ENCODE measurements at places on chromosomes 16 and 17.
A peak's percentile ranks its signal among the peaks of the same experiment; 100 is the strongest.

GRCh38 chr16:58476791-58477190 lies 23.2 kb upstream of the NDRG4 start:
- DNase-seq: no peak

DNA sequence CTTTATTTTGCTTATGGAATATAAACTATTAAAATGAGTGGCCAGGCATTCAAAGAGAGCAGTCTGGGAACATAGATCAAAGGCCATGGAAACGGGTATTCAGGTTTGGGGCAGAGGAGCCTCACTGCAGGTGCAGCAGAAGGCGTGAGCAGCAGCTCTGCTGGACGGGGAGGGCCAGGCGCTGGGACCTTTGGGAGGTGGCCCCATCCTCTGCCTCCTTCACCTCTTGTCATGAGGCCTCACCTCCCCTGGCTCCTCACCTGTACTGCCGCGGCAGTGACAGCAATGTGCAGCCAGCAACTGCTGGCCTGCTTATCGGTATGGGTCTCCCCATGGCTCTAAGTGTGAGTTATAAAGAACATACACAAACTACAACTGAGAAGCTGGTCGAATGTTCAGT lies 109.4 kb downstream of the CDK5R1 start:
- DNase-seq: no peak

GRCh38 chr17:81528651-81529436 lies 667 bp downstream of the FSCN2 start:
- no peak for DNase-seq

- no peak for DNase-seq
Observed at GRCh38 chr16:87828907-87829621, 40.2 kb downstream of the SLC7A5 start.

DNA sequence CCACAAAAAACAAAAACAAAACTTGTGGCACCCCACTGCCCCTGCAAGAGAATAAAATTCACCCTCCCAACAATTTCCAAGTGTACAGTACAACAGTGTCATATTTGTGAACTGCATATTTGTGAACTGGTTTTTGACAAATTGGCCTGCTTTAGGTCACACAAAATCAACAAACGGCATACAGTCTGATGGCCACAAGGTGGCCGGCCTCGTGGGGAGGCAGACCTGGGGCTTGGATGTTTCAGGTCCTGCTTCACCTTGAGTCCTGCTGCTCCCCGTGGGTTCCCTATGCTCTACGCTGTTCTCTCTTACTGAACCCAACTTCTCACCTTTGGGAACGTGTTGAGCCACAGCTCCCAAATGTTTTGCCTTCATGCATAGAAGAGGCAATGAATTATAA lies 102.2 kb downstream of the CDK5R1 start:
- DNase-seq: no peak

- no peak for DNase-seq
Observed at GRCh38 chr17:35808240-35808961, 883 bp upstream of the TAF15 start.

- DNase-seq: no peak
Observed at GRCh38 chr17:50818921-50819657, 16.3 kb upstream of the WFIKKN2 start.

- no peak for DNase-seq
Observed at GRCh38 chr17:7947651-7948050, 15.6 kb downstream of the CNTROB start.

GRCh38 chr16:87160234-87160636 lies 157.0 kb downstream of the C16orf95 start:
- DNase-seq: no peak

DNA sequence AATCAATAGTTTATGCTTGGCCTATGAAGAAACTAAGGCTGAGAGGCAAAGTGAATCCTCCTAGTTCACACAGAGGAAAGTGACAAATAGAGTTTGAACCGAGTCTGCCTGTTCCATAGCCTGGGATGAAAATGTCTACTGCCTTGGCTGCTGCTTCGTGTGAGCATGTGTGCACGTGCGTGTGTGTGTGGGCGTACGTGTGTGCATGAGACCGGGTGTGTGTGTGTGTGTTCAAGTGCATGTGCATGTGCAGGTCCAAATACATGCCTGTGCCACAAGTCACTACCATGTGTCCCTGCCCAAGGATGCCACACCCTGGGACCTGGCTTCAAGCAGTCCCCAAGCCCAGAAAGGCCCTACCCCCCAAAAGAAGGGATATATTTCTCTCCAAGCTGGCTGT lies 13.6 kb downstream of the SEZ6 start:
- DNase-seq: no peak

GRCh38 chr16:11162586-11163268 lies 93.3 kb downstream of the SOCS1 start:
- no peak for DNase-seq

- DNase-seq: no peak
Observed at GRCh38 chr16:19084879-19085278, 17.5 kb downstream of the COQ7 start.

GRCh38 chr17:55341432-55341831 lies 76.7 kb downstream of the HLF start:
- DNase-seq: peak; percentile 13

DNA sequence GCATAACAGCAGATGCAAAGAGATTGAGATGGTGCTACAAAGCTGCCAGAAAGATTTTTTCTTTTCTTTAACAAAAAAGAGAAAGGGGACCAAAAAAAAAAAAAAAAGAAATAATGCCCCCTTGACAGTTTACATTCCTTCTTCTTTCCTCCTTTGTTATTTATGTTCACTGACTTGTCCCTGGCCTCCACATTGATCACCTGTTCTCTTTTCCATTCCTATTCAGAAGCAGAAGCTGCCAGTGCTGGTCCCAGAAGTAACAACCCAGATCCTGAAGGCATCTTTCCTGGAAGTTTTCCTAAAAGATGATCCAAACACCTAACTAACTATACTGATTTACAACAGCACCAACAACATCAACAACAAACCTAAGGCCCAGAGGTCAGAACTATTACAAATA lies 728.1 kb downstream of the KCNJ2 start:
- DNase-seq: no peak

DNA sequence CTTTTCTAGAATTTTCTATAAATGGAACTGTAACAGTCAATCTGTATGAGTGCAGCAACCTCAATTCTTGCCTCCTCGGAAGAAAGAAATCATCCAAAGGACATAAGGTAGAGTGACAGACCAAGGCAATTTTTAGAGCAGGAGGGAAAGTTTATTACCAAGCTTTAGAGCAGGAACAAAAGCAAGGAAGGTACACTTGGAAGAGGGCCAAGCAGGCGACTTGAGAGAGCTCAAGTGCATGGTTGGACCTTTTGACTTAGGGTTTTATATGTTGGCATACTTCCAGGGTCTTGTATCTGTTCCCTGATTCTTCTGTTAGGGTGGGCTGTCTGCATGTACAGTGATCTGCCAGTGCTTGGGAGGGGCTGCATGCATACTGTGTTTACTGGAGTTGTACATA lies 50.3 kb downstream of the SCNN1G start:
- DNase-seq: no peak

GRCh38 chr17:42389135-42389417 lies 834 bp upstream of the STAT3 start:
- no peak for DNase-seq

DNA sequence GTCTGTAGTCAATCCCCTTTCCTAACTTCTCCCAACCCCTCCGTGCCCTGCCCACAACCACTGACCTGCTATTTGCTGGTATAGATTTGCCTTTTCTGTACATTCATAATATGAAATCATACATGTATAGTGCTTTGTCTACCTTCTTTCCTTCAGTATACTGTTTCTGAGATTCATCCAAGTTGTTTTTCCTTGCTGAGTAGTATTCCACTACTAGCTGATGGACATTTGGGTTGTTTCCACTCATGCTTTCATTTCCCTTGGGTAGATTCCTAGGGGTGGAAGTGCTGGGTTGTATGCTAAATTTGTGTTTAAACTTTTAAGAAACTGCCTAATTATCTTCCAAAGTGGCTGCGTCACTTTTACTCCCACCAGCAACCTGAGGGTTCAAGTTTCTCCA lies 27.7 kb downstream of the CSNK2A2 start:
- DNase-seq: no peak

DNA sequence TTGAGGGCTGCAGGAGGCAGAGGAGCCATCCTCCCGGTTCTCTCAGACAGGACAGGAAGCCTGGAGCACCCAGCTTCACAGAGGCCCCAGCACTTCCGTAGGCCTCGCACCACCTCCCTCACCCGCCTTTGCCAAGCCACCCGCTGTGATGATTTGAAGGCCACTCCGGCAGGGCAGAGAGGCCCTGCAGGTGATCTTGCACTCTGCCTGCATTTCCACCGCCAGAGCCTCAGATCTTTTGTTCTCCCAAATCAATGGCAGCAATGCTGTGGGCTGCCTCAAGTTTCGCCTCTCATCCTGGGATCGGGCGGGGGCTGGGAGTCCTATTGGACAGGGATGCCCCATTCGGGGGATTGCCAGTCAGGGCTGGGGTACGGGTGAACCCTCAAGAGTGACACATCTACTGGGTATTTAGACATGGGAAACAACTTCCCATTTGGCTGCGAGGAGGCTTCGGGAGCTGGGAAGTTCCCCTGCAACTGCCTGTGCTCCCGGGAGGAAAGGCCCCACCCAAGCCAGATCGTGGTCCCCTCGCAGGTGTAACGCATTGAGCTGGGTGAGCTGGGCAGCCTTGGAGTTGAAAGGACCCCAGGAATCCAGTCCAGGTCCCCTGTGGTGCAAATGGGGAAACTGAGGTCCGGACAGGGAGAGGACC lies 34.8 kb upstream of the PEMT start:
- DNase-seq: no peak

GRCh38 chr17:48047113-48047740 lies 932 bp upstream of the NFE2L1 start:
- DNase-seq: no peak

- DNase-seq: no peak
Observed at GRCh38 chr17:39647256-39647655, 10.3 kb downstream of the STARD3 start.

DNA sequence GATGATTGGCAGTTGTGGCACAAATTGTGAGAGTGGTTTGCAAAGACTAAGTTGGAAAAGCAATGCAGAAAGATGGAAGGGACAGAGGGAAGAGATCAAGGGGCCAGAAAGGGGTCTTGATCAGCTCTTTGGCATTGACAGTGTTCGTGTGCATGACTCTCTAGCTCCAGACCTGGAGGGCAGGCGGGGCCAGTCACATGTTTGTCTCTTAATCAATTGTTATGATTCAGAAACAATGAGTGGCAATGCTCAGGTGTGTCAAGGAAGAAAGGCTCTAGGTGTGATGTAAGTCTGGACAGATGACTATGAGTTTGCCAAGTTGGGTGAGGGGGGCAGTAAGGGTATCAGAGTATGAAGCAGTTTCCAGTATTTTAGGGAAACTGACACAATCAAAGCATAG lies 32.1 kb downstream of the WSB1 start:
- DNase-seq: no peak

DNA sequence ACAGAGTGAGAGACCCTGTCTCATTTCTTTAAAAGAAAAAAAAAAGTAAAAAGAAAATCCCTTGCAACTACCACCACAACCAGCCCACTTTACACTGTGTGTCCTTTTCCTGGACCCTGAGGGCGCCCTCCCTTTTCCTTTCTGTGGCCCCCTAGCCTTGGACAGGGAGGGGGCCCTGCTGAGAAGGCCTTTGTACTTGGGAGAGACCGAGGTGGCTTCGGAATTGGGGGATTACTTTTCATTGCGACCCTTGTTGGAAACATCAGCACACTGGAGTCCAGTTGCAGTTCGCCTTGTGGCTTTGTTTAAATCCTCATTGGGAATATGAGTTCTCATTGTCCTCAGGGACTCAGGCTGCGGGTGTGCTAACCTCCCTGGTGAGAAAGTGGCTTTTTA lies 9.4 kb upstream of the DNASE1 start:
- DNase-seq: no peak

DNA sequence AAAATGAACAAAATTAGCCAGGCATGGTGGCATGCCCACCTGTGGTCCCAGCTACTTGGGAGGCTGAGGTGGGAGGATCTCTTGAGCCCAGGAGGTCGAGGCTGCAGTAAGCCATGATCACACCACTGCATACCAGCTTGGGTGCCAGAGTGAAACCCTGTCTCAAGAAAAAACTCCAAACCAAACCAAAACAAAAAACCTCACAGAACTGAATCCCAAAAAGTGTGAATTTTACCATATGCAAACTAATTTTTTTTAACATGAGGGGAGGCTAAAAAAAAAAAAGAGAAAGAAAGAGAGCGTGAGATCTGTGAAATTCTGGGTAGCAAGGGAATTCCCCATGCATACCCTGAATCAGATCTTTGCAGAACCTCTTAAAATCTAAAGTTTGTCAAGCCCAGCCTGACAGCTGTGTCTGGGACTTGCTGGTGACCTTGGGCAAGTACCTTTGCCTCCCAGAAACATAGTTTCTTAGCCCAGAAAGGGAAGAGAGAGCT lies 17.1 kb upstream of the CDH1 start:
- DNase-seq: peak; percentile 48

DNA sequence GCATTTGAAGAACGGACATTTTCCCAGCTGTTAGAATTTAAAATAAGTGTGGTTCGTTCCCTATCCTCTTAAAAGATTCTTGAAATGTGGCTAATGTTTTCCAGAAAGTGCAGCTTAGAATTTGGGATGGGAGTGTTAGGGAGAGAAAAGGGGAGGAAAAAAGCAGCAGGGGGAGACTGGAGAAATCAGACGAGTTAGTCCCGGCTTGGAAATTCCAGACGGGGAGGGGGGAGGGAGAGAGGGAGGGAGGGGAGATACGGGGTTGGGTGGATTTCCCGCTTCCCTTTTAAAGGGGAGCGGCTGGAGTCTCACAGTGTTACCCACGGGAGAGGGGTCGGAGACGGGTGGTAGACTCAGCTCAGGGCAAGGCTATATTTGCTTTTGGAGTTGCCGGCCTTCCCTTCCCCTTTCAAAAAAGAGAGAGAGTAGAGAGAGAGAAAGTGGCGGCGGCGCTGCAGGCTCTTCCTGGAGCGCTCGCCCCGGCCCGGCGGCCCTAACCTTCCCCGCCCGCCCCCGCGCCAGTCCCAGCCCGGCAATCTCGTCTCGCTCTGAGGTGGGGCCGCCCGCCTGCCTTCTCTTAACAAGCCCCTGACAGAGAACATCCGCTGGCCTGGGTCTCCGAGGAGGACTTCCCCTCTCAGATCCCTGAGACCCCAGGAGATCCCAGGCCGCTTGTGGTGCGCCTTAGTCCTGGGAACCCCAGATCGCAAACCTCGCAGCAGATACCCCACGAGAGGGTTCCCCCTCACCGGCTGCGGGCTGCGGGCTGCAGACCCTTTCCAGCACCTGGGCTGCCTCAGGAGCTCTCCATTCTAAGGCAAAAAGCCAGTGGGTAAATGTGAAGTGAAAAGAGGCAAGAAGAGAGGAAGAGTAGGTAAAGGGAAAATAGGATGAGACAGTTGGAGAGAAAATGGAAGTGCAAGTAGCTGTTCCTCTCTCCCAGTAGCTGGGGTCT lies 6.6 kb downstream of the IGF2BP1 start:
- DNase-seq: no peak

GRCh38 chr17:9307313-9307998 lies 268.2 kb downstream of the STX8 start:
- DNase-seq: no peak

GRCh38 chr17:20028443-20028842 lies 19.3 kb downstream of the SPECC1 start:
- no peak for DNase-seq

Measured in GM12864 (cell line).